ENCODE measurements at places on chromosomes 2 and 18.

- DNase-seq = peak; percentile 57
These were observed 47.0 kb downstream of the CRYGD start for GRCh38 chr2:208077276-208077675.

DNA sequence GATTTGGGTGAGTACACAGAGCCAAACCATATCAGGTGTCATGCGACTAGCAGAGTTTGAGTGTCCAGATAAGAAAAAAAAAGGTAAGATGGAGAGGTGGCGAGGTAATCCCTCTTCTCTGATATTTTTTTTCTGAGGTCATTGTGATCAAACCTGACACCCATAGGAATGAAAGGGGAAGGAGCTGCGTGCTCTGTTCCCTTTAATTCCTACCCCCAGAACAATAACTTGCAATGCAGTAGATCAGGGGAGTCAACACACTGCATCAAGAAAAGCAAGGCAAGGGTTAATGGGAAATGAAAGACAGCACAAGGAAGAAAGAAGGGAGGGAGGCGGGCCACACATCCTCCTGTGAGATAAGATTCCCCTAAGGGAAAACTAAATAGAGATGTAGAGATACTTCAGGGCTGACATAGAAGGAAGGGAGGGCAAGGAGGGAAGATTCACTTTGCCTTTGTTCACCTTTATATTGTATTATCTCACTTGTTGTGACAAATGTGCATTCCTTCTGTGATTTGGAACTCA is 132.8 kb downstream of the CD226 start:
- DNase-seq = no peak

DNA sequence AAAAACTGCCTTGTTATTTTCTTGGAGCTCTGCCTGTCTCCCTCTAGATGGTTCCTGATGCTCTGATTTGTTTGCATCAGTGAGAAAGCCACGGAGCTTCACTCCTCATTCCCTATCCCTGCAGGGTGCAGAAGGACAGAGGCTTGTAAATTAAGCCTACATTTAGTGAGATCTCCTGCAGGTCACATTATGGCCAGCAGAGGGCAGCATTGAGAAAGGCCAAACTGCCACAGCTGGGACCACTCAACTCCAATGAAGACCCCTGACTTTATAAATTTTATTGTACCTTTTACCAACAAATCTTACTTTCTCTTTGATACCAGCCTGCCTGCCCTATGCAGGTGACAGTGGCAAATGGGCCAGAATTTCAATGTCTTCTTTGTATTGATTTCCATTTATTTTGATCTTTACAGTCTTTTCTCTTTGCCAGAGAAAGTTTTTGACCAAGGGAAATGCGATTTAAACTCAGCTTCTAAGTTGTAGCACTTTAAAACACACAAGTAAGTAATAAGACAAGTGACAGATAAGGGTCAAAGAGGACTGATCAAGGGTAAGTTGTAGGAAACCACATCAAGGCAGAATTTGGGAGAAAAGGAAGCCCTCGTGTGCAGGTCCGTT is 1029.1 kb upstream of the KLHL29 start:
- peak; percentile 16 for DNase-seq

GRCh38 chr18:23159344-23159743 is 24.1 kb downstream of the CABLES1 start:
- no peak for DNase-seq

GRCh38 chr18:49817947-49818346 is 4.6 kb upstream of the ACAA2 start:
- no peak for DNase-seq

DNA sequence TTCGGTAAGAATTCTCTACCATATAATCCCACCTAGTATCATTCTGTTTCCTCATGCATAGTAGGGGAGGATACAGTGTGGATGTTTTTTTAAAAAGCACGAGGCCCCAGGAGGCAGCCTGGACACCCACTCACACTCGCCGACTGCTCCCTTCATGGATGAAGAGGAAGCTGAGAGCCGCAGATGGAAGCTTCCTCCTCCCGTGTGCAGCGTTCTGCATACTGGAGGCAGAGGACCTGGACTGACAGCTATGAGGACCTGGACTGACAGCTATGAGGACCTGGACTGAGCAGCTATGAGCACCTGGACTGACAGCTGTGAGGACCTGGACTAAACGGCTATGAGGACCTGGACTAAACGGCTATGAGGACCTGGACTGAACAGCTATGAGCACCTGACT is 234.4 kb downstream of the NDUFA10 start:
- no peak for DNase-seq

DNA sequence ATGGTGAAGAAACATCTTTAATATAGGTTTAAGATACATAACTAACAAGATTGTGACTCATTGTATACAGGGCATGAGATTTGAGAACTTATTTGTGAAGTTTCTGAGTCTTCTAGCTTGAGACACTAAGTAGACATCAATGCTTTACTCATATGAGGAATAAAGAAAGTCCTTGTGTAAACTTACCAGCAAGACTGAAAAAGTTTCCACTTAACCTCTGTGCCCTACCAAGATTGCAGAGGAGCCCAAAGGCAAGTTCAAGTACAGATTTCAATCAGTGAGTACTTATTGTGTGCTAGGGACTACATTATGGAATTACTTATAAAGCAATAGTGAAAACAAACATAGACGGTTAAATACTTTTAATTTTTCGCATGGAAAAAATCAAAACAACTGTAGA is 1041.2 kb upstream of the CELF4 start:
- no peak for DNase-seq

DNA sequence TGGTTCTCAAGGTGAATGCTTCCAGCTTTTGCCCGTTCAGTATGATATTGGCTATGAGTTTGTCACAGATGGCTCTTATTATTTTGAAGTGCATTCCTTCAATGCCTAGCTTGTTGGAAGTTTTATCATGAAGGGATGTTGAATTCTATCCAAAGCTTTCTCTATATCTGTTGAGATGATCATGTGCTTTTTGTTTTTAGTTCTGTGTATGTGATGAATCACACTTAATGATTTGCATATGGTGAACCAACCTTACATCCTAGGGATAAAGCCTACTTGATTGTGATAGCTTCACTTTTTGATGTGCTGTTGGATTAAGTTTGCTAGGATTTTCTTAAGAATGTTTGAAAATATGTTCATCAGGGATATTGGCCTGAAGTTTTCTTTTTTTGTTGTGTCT is 112.1 kb downstream of the MBD2 start:
- peak; percentile 88 for DNase-seq

DNA sequence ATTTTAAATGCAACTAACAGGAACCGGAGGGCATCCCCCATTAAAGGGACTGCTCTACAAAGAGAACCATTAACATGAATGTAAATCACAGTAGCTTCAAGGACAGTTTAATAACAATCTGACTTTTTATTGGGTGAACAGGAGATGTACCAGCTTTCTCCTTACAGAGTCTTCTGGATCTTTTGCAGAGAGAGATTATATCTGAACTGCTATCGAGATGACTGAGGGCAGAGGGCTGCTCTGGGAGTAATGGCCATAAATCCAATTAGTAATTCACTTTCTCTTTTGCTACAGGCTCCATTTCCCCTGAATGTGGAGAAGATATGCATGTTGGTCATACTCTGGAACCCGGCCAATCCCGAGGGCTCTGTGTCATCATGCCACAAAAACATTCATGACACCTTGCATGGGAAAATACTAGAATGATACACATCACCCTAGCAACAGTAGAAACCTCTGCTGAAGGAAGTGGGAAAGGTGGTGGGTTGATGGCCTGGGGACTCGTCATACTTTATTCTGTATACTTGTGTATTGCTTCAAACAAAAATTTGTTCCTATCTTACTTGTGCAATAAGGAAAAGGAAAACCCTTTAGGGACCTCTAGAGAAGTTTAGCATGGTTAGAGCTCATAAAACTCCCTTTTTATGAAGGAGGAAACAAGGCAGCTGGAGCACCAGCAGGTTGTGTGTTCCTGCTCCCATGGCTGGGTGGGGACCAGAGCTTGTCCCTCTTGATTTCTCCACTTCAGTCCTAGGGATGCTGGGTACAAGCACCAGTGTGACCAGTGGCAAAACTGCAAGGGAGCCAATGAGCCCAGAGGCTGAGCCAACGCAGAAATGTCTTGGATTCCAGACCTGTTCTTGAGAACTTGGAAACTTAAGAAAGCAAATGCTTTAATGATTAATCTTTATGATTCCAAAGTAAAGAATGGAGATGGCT is 26.0 kb downstream of the CTAGE1 start:
- peak; percentile 89 for DNase-seq

DNA sequence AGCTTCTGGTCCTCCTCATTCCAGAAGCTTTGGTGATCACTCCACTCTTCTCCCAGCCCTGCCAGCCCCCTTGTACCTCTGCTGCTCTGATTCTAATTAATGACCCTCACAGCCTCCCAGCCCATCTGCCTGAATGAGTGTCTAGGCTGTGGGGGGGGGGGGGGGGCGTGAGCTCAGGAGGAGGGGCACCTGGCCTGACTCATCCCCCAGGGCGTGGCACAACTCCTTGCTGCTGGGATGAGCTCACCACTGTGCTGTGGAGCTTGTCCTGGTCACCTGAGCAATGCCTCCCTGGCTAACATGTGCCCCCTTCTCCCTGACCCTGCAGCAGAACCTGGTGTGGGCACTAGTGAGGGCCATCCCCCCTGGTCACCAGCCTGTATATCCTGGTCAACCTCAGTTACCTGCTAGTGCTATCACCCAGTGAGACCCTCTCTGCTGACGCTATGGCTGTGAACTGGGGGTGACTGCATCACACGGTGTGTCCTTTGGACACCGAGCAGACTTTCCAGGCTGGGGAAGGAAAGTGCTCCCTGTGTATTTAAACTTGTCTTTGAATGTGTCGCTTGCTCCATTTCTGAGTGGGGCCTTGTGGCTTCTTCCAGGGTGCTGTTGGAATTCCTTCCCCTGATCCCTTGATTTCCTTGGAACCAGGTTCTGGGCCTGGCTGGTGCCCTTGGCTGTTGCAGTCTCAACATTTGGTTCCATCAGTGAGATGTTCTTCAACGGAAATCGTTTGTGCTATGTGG is 41.5 kb upstream of the PUM2 start:
- no peak for DNase-seq

DNA sequence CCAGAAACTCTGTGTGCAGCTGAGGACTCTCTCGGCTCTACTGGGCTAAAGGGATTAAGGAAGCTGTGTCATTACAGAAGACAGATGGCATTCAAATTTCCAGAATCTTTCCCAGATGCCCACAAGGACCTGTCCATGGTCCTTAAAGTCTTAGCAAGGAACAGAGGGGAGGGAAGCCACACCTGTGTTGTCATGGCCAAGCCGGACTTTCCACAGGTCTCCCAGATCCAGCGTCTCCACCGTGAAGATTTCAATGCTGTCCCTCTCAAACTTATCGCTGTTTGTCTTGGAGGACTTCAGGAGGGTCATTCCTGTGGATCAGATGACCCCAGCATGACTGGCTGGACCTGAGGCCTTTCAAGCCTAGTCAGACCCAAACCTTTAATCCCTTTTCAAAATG is 114.5 kb downstream of the LOXHD1 start:
- DNase-seq = no peak

- DNase-seq = no peak
These were observed 8.4 kb upstream of the LIMS2 start for GRCh38 chr2:127683757-127684156.

Data from fibroblast of skin of right quadriceps (primary cell).